ENCODE measurements at places on chromosomes 7 and 10.

DNA sequence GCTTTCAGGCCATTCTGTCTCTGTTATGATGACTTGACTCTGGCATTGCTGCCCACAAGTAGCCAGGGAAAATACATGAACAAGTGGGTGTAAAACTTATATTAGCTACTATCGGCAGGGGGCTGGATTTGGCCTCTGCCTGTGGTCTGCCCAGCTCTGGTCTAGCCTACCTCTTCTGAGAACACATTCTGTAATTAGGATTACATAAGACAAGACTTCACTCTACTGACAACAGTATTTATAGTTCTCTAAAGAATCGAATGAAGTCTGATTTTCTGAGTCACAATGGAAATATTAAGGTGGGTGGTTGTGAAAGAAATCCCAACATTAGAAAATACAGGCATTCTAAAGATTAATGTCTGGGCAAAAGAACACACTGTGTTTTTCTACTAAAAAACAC is 55.5 kb downstream of the DLD start:
- DNase-seq, result peak; percentile 66

GRCh38 chr10:66414943-66415342 is 510.9 kb upstream of the LRRTM3 start:
- DNase-seq, result no peak

GRCh38 chr7:40645197-40645596 is 510.4 kb downstream of the SUGCT start:
- DNase-seq, result no peak

DNA sequence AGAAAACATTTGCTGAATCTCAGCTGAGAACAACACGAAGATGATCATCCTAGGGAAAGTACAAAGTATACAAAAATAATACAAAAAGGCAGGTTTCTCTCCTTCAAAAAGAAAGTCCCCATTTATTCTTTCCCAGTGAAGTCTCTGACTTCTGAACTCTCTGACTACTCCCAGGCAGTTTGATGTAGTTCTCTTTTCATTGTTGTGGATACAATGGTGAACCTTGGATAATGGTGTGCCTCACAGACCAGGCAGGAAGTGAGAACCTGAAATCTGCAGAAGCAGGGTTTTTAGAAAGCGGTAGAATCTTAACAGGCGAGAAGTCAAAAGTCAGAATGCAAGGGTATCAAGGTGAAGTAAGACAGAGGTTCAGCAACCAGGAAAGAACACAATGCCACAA is 150.8 kb upstream of the NRP1 start:
- DNase-seq, result no peak

- no peak for DNase-seq
Observed at GRCh38 chr7:22470981-22471380, 29.0 kb downstream of the STEAP1B start.

GRCh38 chr7:134936893-134937510 is 49.3 kb upstream of the AGBL3 start:
- no peak for DNase-seq

GRCh38 chr7:88668591-88668990 is 90.9 kb upstream of the ZNF804B start:
- no peak for DNase-seq

DNA sequence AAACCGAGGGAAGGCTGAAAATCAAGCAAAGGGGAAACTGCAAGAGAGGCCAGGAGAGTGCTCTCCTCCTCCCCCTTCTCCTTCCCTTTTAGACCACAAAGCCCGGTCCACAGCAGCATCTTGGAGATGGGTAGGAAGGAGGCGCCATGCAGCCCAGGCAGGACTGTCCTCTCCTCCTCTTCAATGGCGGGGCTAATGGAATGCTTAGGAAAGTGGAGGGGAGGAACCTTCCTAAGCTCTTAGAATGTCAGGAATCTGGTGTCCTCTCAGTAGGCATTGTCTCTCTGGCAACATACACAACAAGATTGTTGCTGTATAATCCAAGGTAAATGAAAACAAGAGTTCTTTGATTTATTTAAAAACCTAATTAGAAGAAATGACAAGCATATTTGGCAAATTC is 185.1 kb downstream of the DGKI start:
- DNase-seq, result no peak

DNA sequence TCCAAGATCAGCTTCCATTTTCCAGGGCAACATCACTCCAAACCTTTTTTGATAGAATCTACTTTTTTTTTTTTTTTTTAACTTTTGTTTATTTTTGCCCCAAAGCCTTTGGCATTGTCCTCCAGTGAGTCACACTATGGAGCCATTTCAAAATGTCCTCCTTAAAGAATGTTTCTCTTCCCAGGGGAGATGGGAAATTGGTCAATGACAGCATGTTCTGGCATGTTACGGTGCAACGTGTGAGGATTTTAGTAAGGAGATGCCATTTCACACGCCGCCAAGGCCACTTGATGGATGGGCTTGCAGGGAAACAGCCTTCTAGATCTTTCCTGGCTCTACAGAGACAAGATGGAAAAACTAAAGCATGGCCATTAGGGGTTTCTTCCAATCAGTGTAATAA is 30.7 kb upstream of the TRIL start:
- peak; percentile 87 for DNase-seq

GRCh38 chr10:62050893-62051433 is 149.5 kb downstream of the ARID5B start:
- DNase-seq, result peak; percentile 90

DNA sequence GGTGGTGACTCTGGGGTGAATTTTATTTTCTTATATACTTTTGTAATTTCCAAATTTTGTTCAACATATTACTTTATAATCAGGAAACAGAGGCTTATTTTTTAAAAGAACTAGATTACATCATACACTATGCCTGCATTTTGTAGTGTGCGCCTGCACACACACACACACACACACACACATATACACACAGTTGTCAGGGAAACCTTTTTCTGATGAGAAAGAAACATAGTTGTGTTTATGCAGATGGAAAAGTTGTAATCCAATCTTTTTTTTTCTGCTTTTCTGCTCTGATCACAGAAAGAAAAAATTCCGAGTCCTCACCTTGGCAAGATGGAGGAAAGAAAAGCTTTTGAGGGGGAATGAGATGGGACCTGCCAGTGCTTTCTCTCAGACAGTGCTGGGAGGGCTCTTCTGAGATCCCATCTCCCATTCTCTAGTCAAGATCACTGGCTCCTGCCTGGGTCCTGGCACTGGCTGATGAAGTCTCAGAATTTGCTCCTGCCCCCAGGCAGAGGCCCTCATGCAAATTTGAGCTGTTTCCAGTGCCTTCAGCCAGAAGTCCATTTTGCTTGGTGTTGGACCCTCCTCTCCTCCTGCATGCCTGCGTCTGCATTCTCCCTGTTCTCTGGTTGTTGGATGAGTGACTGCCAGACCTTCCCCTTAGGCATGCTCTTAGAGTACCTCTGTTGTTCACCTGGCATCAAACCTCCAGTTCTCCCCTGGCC is 59.7 kb downstream of the TLL2 start:
- DNase-seq, result no peak

DNA sequence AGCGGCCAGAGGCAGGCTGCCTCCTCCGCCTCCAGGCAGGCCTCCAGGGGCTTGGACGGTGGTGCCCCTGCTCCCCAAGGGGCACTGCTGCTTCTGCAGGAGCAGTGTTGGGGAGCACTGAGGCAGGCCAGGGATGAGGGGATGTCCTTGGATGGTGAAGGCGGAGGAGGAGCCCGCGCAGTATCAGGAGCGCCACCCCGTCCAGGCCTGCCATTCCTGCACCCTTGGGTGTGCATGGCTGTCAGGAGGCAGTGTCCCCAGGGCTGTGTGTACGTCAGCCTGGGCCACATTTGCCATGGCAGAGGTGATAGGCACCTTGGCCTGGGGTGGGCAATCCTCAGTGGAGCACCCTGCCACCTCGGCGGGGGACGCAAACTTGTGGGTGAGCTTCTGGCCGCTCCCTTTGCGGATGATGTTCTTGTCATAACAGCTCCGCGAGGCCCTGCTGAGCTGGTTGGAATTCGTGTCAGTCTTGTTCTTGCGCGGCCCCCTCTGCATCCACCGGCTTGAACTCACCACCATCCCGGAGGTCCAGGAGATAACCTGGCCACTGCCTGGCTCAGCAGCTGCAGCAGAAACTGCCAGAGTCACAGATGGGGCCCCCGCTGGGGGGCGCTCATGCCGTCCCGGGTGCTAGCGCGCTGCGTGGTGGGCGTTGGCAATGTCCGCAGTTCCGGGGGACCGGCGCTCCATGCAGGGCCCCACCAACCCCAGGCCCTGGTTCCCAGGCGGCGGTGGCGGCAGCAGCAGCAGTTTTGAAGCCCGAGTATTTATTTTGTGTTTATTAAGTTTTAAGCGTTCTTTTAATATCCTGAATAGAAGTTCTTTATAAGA is 182.3 kb upstream of the ADCY1 start:
- DNase-seq, result no peak

- no peak for DNase-seq
Observed at GRCh38 chr10:93300288-93300917, 181.7 kb downstream of the MYOF start.

DNA sequence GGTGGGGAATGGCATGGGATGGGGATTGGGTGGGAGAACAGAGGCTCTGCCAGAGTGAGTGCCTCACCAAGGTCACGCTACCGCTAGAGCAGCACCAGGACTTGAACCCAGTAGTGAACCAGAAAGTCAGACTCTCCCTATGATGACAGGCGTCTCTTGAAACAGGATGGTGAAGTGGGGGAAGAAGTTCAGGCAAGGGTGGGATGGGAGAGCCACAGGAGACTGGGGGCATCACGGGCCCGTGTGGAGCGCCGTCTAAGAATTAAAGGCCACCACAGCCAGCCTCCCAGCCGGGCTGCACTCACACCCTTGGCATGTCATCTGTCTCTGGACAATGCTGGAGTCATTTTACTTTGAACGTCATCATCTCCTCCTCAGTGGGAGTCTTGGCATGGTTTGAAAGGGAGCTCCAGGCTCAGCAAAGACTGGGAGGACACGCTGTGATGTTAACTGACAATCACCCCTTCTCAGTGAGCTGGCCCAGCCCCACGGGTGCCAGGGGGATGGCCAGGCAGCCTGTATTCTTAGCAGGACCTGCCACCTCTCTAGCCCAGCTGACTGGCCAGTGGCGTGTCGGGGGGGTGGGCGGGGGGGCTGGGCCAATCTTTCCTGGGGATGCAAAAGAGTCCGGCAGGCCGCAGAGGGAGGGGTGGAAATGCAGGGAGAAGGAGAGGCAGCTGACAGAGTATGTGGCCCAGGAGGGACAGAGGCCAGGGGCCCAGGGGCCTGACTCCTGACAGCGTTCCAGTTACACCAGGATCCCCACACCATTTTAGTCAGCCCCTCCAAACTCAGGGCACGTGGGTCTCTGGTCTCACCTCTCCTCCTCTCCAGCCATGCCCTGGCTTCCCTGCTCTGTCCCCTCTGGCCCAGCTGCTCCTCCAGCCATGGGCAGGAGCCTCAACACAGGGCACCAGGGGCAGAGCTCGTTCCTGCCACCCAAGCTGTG is 96.2 kb downstream of the VOPP1 start:
- DNase-seq, result no peak

GRCh38 chr10:103692436-103692951 is 162.9 kb downstream of the SH3PXD2A start:
- no peak for DNase-seq

DNA sequence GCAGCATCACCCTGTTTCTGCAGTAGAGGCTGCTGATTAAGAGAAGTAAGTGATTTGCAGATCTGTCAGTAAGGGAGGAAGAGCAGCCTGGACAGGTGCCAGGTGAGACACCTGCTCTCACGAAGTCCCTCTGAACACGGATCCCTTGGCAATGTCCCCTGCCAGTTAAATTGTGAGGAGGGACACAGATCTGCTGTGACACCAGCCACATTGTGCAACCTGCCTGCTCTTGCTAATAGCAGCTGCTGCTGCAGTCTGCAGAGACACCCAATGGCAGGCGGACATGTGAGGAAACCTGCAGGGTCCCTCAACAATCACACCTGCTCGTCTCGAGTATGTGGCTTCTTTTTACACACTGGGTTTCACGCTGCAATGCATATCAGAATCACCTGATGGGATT is 31.9 kb downstream of the ANXA11 start:
- no peak for DNase-seq

DNA sequence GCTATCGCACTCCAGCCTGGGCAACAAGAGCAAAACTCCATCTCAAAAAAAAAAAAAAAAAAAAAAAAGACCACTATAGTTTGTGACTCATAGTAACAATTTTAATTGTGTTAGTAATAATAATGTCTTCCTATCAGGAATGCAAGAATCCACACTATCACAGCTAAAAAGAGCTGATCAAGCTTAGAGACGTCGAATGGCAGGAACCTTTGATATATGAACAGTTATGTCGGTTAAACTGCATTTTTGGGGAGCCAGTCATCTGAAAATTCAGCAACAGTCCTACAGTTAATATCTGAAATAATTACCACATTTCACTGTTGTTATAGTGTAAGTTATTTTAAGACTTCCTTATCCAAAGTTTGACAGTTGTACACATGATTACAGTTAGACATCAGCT is 8.8 kb downstream of the PHYH start:
- DNase-seq, result no peak

DNA sequence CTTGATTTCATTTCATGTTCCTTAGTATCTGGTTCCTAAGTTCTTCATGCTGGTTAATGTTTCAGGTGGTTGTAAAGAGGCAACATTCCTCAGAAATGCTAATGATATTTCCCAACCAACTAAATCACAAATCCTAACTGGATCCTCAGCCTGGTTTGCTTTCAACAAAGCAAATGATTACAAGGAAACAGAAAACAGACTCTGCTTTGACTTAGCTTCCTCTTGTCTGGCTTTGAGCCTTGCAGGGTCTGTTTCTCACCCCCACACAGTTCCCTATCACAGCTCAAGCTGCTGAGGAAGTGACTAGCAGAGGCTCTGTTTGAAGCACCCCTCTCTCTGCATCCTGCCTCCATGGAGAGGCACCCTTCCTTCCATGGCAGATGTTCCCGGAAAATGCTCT is 130.2 kb upstream of the CTTNBP2 start:
- no peak for DNase-seq

DNA sequence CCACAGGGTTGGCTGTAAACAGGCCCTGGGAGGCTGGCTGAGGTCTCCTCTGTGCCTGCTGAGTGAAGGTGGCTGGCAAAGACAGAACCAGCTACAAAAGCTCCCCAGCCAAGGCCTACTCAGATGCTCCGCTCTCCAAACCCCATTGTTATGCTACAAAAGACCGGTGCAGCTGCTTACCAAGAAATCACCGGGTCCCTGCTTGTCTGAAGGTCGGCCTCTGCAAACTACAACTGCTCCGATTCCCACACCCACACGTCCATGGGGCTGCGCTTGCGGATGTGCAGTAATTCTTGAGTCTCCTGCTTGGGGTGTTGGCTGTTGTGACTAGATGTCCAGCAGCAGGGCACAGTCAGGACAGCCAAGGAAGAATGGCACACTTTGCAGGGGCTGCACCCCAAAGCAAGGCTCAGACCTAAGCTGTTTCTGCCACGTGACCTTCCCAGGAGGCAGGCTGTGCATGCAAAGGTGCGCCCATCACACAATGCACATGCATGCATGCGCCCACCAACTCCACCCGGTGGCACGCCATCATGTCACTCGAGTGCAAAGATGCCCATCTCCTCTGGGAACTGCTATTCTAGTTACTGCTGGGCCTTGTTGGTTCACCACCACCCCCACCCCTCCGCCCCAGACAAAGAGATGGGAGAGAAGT is 97.8 kb downstream of the OAT start:
- no peak for DNase-seq

GRCh38 chr10:43790147-43790546 is 141.5 kb upstream of the ZNF32 start:
- DNase-seq, result no peak

GRCh38 chr7:29345590-29345989 is 151.0 kb downstream of the CHN2 start:
- DNase-seq, result peak; percentile 29
